ENCODE measurements at places on chromosomes 3 and 15.

DNA sequence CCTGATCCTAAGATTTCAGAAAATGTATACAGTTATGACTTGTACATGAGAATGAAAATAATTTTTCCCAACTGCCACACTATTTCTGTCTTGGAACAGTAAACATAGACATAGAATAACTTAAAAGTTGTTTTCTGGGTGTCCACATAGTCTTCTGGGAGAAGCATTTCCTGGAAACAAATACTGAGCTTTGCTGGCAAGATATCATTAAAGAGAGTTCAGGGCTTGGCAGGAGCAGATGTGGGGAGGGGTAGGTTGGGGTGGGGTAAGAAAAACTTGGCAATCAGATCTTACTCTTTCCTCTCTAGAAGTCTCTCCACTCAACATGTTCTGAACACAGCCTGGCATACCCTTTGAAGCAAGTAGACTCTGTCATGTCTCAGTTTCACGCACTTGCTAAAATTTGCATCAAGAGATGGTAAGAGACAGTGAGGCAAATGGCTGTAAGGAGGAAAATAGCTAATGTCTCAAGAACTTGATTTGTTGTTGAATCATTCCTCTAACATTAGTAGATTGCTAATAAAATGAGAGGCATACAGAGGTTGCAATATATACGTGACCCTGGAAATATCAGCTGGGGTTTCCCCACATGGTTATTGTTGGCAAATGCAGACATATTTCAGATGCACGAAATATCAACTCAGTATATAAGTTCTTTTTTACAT lies 27.3 kb upstream of the ABI3BP start:
- peak; percentile 36 for DNase-seq

DNA sequence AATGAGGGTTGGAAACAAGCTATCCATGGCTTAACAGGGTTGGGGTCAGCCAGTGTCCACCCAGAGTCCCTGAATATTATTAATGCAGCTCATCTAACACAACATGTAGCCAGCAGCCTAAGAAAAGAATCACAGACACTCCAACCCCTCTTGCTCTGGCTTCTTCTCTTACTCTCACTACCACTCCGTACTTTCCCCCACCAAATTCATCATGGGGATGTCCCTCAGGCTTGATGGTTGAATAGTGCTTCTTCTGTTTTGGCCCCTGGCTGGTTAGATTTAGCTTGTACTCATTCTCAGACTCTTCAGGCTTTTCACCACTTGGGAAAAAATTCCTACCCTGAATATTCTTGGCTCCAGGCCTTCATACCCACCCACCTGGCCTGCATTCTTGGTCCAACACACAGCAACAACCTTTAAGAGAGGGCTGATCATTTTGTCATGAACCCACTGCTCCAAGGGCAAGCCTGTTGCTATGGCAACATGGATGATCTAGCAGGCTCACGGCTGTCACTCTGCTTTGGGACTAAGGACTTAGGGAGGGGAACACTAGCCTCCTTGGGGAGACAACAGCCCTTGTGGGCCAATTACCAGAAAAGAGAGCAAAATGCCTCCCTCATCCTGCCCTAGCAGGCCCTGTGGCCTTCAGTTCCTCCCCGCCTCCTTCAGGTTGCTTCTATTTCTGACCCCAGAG lies 9.4 kb upstream of the MED12L start:
- DNase-seq: no peak

GRCh38 chr3:152331018-152331541 lies 62.4 kb downstream of the MBNL1 start:
- DNase-seq: peak; percentile 85

DNA sequence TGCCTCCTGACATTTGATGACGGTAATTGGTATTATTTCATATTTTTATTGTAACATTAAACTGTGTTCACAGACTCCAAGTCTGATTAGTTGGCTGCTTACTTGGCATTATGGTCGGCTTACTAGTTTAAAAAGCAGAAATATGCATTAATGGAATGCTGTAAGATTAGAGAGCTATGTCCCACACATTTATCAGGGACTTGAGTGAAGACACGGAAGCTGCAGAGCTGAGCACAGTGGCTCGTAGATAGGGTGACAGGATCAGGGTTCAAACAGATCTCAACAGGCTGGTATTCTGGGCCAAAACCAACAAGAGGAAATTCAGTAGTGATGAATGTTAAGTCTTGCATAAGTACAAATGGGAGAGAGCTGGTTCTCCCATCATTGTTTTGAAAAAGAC lies 113.8 kb downstream of the ADAMTSL3 start:
- DNase-seq: peak; percentile 84

GRCh38 chr3:151372063-151372820 lies 12.3 kb downstream of the P2RY12 start:
- peak; percentile 57 for DNase-seq

GRCh38 chr3:134378384-134378783 lies 4.1 kb upstream of the AMOTL2 start:
- DNase-seq: no peak

DNA sequence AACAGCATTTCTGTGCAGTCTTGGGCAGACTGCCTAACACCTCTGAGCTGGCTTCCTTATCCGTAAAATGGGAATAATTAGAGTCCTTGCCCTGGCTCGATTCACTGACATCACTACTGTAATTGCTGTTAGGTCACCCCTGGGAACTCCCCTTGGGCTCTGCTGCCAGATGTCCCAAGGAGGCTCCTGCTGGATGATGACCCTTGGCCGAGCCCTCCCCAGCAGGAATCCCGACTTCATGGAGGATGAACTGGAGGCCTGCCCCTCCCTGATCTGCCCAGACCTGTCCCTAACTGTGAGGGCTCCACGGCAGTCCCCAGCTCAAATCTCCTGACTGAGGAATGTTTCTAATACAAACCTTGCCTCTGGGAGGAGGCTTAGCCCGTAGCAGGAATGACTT lies 18.0 kb downstream of the ESYT3 start:
- DNase-seq: no peak

DNA sequence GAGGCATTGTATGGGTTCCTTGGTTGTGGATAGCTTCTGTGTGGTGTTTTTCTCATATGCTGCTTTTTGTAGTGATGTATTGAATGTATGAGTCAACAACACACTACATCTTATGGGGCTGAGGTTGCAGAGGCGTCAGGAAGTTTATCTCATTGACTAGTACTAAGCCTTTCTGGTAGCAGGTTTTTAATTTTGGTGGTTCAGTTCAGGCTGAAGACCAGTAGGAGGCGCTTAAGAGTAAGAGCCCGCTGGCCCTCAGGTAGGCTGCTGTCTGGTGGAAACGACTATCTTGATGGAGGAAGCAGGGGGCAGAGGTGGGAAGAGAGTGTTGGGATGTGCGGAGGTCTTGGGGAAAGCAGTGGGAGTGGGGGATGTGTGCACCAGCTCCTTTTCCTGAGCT lies 62.4 kb downstream of the RTP4 start:
- DNase-seq: no peak

GRCh38 chr3:139357899-139358298 lies 14.1 kb downstream of the MRPS22 start:
- no peak for DNase-seq

DNA sequence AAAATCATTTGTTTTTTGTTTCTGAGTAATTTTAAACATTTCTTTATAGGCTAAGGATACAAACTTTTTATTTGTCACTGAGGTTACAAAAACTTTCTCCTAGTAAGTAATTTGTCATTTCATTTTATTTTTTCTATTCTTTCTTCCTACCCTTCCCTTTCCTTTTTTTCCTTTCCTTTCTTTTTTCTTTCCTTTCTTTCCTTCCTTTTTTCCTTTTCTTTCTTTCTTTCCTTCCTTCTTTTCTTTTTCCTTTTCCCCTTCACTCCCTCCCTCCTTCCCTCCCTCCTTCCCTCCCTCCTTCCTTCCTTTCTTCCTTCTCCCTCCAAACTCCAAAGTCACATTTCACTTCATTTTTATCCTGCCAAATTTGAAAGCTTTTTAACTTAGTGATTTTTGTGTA lies 115.1 kb upstream of the FAN1 start:
- DNase-seq: no peak

GRCh38 chr3:50375258-50375931 lies 16.1 kb upstream of the TMEM115 start:
- DNase-seq: no peak

DNA sequence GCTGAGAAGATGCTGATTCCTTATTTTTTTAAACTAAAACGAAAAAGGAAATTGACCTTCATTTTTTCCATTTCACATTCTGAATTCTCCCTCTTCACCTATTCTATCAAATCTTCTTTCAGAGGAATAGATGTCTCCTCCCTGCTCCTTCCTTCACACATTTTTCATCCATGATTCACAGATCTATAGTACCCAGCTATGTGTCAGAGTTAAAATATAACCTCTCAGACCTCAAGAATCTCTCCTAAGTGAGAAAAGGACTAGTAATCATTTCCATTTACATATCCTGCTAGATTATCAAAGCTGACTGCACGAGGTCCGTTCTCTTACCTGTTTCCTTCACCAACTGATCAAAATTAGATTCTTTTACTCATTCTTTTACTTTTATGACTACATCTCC lies 1297.6 kb upstream of the ALCAM start:
- peak; percentile 48 for DNase-seq

DNA sequence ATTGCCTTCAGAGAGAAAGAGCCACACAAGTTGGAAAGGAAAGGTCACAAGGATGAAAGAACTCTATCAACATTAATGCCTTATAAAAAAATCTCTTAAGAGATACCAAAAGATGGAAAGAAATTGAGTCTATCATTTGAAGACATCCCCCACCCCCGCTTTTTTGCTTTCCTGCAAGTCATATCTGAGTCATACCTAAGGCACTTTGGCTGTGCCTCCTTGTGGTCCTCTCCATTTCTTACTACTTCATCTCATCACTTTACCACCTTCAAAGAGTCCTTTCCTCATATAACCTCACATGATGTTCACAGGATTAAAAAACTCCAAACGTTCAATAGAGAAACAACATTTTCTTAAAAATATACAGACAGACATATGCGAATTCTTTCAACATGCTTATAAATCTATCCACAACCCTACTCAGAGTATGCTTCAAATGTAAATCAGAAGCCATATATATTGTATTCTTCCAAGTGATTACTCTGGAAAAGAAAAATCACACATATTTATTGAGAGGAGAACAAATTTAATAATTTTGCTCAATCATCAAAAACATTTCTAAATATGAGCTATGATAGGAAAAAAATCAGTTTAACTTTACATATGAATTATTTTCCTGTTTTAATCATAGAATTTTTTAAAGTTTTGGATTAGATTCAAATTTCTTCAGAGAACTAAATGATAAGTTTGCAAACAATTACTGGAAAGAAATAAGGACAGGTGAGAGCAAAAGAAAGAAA lies 1003.9 kb upstream of the CFAP20DC start:
- peak; percentile 56 for DNase-seq

DNA sequence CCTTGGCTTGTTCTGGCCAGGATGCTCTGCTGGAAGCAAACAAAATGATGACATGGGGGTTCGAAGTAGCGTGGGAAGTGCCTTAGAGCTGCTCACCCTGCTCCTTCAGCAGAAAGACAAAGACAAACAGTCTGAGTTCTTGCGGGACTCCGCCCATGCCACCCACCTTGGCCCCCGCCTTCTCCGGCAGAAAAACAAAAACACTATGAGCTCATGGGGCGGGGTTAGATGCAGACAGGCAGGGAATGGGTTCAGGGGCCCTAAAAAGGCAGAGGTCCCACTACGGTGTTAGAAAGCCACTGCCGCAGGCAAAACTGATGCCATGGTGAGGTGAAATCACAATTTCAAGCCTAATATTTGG lies 9.7 kb upstream of the NCKIPSD start:
- DNase-seq: peak; percentile 62

- no peak for DNase-seq
Measured at GRCh38 chr3:11230125-11230524, 42.1 kb upstream of the ATG7 start.

DNA sequence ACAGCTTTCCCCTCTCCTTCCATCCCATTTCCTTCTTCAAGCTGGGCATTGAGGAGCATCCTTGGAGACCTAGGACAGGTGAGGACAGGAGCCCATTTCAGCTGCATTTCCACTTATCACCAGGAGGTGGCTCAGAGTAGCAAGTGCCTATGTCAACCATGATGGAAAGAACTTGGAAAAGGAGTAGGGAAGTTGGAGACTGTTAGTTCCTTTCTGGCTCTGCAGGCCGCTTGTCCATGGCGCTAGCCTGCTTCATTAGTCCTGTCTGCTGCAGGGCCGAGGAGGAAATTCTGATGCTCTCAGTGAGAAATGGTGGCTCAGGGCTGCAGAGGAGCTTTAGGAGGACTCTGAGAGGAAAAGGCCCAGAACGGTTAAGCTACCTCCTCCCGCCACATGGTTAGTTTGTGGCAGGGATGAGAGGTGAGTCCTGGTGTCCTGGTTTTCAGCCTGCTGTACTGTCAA lies 7.0 kb upstream of the CD276 start:
- peak; percentile 51 for DNase-seq

DNA sequence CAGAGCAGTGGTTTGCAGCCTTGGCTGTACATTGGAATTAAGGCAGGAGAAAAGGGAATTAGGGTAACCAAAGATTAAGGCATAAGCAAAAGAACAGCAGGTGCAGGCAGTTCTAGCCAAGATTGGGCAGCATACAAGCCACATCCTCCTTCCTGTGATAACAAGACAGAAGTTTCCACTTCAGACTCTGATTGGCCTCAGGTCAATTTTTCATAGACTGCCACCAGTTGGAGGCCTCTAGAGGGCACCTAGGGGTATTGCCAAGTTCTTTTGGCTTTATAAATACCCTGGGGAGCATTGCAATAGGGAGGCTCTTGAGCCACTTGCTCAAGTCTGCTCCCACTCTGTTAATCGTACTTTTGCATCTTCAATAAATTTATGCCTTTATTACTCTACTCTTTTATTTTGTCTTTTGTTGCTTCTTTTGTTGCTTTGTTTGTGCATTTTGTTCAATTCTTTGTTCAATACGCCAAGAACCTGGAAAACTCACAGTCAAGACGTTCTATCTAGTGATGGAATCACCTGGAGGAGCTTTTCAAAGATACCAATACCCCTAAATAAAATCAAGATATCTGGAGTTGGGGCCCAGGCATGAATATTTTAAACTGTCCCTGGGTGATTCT lies 32.2 kb upstream of the FMN1 start:
- peak; percentile 45 for DNase-seq

DNA sequence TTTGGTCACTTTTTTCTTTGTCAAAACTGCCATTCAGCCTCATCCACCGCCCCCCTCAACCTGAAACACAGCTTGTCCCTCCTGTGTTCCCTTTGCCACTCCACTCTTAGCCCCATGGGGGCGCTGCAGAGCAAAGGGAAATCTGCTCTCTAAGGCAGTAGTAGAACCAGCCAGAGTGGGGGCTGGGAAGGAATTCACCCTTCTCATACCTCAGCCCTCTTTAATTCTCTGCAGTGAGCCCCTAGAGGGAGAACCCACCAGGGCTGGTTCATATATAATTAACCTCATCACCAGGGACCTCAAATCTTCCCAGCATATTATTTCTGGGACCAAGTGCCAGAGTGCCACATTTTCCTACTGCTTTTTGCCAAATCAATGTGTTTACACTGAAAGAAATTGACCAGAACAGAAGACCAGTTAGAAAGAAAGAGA lies 2.8 kb upstream of the BCL6 start:
- DNase-seq: peak; percentile 62

- no peak for DNase-seq
Measured at GRCh38 chr3:126573492-126574117, 14.9 kb upstream of the C3orf22 start.

- DNase-seq: no peak
Measured at GRCh38 chr15:23854203-23854911, 167.3 kb upstream of the NDN start.

GRCh38 chr3:141690431-141691072 lies 47.5 kb upstream of the RNF7 start:
- DNase-seq: no peak

- DNase-seq: peak; percentile 55
Measured at GRCh38 chr3:113232342-113232741, 21.0 kb downstream of the BOC start.

GRCh38 chr3:117660941-117661817 lies 951.6 kb downstream of the TUSC7 start:
- DNase-seq: peak; percentile 92

GRCh38 chr3:46874430-46874829 lies 3.1 kb upstream of the PTH1R start:
- DNase-seq: no peak
